AML-193 (cell line): ENCODE measurements at places on chromosomes 3 and 15.

DNA sequence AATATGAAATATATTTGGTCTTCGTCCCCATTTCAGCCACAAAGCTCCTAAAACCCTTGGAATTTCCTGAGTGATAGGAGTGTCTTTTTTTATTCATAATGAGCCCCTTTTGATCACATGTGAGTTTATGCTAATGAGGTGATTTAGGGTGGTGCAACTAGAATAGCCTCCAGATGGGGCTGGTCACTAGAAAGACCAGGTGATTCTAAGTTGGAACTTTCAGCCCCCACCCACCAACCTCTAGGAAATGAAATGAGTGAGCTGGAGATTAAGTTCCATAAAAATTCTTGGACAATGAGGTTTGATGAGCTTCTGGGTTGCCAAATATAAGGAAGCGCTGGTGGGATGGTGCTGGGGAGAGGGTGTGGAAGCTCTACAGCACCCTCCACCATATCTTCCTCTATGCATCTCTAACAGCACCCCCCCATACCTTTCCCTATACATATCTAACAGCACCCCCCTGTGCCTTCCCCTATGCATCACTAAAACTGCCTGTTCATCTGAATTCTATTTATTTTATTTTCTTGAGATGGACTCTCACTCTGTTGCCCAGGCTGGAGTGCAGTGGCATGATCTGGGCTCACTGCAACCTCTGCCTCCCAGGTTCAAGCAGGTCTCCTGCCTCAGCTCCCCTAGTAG is 2.1 kb upstream of the SMCO1 start:
- DNase-seq, result no peak

DNA sequence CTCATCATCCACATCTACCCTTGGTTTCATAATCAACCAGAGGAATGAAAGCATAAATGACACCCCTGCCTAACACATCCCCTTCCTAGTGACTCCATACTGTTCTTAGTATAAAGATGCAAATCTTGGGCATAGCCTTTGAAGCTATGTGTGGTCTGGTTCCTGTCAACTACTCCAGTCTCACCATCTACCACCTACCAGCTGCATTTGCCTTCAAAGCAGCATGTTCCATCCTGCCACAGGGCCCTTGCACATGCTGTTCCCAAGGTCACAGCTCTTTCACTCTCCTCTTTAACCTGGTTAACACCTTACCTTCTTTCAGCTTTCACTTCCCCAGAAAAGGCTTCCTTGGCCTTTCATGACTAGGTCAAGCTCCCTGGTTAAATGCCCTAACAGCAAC is 62.3 kb upstream of the ARHGEF3 start:
- no peak for DNase-seq

- no peak for DNase-seq
Observed at GRCh38 chr3:192063570-192063969, 602.6 kb downstream of the PYDC2 start.

DNA sequence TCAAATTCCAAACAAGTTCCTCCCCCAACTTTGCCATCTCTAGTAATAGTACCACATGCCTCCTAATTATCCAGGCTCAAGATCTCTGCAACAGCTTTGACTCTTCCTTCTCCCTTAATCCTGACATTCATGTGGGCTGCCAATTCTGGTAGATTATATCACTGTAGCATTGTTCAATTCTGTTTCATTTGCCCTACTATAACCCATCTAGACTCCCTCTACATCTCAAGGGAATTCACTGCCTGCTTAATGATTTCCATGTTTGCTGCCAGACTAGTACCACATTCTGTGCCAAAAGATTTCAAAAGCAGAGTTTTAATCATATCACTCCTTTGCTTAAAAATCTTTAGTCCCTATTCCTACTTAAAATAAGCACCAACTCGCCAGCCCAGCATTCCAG is 34.6 kb upstream of the PPIB start:
- DNase-seq, result no peak

- no peak for DNase-seq
Observed at GRCh38 chr15:81375461-81375860, 1.4 kb upstream of the TMC3 start.

DNA sequence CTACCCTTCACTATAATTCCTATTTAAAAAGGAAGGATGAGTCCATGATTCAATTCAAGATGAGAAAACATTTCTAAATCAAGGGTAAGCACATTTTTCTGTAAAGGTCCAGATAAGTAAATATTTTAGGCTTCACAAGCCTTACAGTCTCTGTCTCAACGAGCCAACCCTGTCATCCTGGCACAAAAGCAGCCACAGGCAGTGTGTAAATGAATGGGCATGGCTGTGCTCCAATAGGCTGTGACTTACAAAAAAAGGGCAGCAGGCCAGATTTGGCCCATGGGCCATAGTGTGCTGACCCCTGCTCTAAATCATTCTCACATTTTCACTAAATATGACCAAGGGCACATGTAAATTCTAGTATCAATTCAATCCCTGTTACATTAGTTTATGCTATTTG is 200.4 kb downstream of the WNT5A start:
- DNase-seq, result no peak

GRCh38 chr3:71226565-71227269 is 356.8 kb downstream of the FOXP1 start:
- peak; percentile 12 for DNase-seq

- DNase-seq, result no peak
Observed at GRCh38 chr3:171654326-171654725, 156.0 kb downstream of the PLD1 start.

GRCh38 chr3:29346828-29347227 is 66.0 kb downstream of the RBMS3 start:
- DNase-seq, result no peak

- DNase-seq, result no peak
Observed at GRCh38 chr15:31442699-31443111, 116.1 kb downstream of the KLF13 start.

DNA sequence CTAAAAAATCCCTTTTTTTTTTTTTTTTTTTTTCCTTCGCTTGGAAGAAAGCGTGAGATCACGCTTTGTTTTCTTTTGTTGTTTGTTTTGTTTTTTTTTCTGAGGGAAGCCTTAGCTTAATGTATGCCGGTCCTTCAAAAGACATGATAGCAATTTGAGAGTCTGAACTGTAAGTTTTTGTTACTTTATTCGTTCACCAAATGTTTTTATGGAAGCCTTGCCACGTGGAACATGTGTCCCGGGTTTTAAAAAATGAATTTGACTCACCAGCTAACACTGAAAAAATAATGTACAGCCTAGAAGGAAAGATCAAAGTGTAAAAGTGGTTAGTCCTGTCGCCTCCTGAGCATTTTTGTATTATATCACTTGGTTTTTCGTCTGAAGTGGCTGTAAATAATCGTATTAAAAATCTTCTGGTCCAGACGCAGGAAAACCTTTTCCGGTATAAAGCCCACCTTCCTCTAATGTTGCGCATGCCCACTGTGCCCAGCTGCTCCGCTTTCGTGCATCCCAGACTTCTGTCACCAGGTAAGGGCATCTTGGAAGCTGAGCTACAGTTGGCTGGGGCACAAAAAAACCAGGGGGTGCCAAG is 795 bp upstream of the MYNN start:
- peak; percentile 66 for DNase-seq

GRCh38 chr3:14396031-14396692 is 6.2 kb upstream of the SLC6A6 start:
- no peak for DNase-seq

DNA sequence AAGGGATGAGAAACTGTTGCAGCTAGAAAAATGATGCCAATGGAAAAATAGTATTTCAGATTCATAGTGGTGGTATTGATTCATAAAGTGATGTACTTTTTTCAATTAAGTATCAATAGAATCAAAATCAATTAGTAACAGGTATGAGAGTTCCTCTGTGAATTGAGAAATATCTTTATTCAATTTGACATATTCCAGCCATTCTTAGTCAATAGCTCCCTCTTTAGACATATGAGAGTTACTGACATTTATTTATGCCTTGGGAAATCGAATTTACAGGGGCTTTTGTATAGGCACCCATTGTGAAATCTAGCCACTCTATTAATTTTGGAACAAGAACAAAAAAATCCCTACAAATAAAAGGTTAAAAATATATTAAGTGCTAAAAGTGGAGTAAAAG is 386.9 kb upstream of the CNTN3 start:
- peak; percentile 45 for DNase-seq

GRCh38 chr15:87792250-87793040 is 464.1 kb downstream of the NTRK3 start:
- no peak for DNase-seq

GRCh38 chr15:40857601-40858341 is 13.9 kb downstream of the SPINT1 start:
- DNase-seq, result peak; percentile 63

GRCh38 chr3:40980467-40980866 is 218.8 kb upstream of the CTNNB1 start:
- DNase-seq, result no peak

- DNase-seq, result no peak
Observed at GRCh38 chr3:51949121-51949520, 6.1 kb upstream of the GPR62 start.

- DNase-seq, result no peak
Observed at GRCh38 chr3:153443961-153444360, 281.9 kb downstream of the RAP2B start.

- DNase-seq, result no peak
Observed at GRCh38 chr15:34078900-34079299, 22.8 kb downstream of the EMC7 start.

DNA sequence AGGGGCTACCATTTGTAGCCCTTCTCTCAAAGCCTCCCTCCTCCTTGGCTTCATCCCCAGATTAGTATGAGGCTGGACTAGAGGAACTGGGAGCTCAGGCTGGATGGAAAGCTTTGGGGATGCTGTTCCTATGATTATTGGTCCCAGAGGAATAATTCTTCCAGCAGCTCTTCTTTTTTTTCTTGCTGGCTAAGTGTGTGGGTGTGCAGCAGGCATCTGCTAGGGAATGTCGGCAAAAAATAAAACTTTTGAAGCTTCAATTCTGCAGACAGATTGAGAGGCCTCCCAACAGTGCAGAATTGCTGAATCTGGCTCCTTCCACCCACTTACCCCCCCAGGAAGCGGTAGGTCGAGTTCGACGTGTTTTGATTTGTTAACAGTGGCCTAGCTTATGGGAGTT is 138.5 kb upstream of the ANKRD28 start:
- DNase-seq, result no peak

DNA sequence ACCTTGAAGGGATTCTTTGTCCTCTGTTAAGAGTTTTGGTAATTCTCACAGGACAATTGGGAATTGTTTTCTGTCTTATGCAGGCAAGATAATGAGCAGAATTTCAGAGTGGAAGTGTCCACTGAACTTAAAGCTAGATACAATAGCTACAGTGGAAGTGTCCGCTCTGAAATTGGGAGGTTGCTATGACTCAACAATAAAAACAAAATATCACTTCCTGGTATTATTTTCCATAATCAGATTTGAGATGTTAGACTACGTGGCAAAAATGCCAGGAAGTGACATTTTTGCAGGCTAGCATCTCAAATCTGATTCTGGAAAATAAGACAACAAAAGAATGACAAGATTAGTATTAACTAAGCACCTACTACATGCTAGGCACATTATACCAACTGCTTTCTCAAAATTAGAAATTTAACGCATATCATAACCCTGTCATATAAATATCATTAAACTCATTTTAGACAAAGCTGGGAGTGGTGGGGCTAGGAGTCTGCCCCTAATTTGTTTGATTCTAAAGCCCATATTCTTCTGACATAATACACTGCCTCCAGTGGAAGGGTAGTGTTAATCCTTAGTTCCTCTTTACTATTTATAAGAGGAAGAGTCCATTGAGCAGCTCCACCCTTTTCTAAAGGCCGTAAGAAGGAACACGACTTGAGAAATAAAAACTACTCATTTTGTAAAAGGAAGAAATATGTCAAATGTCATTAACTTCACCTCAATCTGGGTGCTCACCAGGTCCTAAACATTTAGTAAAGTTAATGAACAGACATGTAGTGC is 266.9 kb upstream of the STT3B start:
- peak; percentile 72 for DNase-seq

DNA sequence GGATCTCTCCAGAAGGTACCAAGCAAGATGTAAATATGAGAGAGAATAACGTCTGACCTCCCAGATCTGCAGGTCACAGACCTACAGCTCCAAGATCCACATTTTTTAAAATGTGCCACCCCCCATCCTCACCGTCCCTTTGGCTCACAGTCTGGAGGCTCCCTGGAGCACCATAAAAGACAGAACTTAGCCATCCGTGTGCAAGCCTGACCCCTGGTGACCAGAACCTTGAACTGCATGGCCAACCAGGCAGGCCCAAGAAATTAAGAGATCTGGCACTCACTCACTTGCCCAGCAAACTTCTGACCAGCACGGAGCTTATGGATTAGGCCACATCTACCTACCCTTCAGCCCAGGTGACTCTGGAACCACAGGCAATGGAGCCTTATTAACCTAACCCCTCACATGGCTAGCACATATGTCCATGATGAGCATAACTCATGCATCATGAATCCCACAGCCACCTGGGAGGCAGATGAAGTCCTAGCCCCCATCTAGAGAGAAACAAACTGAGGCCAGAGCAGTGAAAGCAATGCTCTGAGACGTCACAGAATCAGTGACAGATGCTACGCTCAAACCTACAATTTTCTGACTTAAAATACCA is 275.3 kb downstream of the UACA start:
- DNase-seq, result peak; percentile 46

DNA sequence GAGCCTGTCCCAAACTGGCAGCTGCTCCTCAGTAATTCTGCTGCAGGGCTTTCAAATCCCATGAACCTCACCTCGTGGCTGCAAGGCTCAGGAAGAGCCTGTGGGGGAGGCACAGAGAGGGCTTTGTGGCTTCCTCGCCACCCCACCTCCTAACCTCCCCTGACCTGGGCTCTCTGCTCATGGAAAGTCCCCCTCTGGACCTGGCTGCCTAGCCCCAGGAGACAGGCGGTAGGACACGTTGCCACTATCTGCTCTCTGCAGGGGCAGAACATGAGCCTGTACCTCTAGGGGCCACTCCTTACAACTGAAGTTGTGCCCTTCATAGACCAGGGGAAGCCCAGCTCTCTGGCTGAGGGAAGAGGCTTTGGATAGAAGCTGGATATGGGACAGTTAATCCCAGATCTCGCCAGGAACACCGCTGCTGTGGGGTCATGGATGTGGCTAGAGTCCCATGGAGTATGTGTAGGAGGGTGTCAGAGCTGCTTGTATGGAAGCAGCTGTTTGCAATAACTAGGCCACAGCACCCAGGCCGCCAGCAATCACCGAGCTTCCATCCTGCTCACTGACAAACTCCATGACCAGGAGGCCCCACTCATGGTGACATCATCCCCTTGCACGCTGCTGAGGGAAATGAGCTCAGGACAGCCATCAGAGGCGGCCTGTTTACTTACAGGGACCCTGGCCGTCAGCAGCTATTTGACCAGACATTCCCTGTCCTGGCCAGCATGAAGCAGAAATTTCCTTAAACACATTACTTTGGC is 34.0 kb upstream of the CILP start:
- DNase-seq, result no peak

GRCh38 chr3:158847885-158848284 is 46.0 kb downstream of the MFSD1 start:
- DNase-seq, result no peak

DNA sequence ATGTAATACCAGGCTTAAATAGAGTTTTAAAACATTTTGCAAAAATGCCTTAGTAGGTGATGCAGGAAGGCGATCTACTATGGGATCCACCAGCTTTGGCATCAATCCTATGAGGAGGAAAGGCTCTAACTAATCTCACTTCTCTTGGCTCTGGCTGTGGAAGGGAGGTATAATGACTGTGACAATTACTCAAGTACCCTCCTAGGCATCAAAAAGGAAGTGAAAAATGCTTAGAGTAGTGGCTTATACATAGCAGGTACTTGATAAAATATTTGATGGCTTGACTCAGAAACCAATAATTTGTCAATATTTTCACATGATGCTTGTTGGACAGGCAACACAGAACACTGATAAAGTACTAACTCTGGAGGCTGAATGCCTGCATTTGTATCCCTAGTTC is 34.1 kb upstream of the SERPINI2 start:
- DNase-seq, result peak; percentile 14

GRCh38 chr3:19272296-19272695 is 124.0 kb downstream of the KCNH8 start:
- peak; percentile 26 for DNase-seq
